GM06990 (cell line): ENCODE measurements at places on chromosomes 1 and 21.

GRCh38 chr1:20361805-20362381 is 71.2 kb downstream of the VWA5B1 start:
- DNase-seq: no peak

- no peak for DNase-seq
These were observed 138.0 kb upstream of the SOD1 start for GRCh38 chr21:31521515-31521914.

GRCh38 chr1:115767403-115767802 is 1.1 kb downstream of the CASQ2 start:
- no peak for DNase-seq

- DNase-seq: no peak
These were observed 628.4 kb upstream of the TMPRSS15 start for GRCh38 chr21:19031953-19032352.
